ENCODE measurements at places on chromosomes 11 and 22.

DNA sequence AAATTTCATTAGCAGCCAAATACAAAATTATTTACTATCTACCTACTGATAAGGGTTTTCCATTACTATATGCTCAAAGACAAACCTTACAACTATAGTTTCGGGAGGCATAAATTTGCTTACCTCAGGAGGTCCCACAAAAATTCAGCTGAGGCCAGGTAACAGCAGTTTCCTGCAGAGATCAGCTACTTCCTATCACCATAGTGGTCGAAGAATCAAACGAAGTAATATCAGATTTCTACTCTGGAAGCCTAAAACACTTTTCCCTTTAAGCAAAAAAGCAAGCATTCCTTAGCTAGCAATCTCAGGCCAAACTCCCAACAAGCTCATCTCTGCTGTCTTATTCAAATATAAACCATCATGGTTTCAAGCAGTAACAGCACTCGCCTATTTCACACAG, 3.1 kb downstream of the NAP1L4 start:
- DNase-seq = no peak

DNA sequence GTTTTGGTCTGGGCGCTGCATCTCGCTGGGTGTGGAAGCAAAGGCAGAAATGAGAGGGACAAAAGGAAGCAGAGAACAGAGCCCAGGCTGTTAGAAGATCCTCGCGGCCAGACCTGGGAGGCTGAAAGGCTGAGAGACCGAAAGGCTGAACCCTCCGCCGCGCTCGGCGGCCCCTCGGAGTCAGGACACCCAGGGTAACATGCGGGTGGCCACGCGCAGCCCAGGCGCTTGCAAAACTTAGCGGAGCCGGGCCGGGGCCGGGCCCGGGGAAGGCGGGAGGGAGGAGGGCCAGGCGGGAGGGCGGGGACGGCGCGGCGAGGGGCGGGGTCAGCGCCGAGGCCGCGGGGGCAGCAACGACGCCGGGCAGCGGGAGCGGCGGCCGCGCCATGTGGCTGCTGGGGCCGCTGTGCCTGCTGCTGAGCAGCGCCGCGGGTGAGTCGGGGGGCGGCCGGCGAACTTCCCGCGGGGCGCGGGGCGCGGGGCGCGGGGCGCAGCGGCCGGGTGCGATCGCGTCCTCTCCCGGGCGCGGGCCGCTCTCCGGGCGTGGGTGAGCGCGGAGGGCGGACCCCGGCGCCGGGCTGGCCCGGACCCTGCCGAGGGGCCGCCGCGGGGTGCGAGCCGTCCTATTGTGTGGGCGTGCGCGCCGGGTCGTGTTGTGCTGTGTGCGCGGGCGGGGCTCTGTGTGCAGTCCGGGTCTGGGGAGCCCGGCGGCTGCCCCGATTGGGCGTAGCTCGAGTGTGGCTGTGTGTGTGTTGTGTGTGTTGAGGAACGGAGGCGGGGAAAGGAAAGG, at the start of gene LDLRAD3:
TSS of gene LDLRAD3 (plus strand) at position 350 of the 790 bp plus-strand sequence. CDS start at position 387, 37 bp downstream.
- DNase-seq = no peak

- no peak for DNase-seq
Observed at GRCh38 chr22:48605856-48606481, 1221.7 kb downstream of the BRD1 start.

DNA sequence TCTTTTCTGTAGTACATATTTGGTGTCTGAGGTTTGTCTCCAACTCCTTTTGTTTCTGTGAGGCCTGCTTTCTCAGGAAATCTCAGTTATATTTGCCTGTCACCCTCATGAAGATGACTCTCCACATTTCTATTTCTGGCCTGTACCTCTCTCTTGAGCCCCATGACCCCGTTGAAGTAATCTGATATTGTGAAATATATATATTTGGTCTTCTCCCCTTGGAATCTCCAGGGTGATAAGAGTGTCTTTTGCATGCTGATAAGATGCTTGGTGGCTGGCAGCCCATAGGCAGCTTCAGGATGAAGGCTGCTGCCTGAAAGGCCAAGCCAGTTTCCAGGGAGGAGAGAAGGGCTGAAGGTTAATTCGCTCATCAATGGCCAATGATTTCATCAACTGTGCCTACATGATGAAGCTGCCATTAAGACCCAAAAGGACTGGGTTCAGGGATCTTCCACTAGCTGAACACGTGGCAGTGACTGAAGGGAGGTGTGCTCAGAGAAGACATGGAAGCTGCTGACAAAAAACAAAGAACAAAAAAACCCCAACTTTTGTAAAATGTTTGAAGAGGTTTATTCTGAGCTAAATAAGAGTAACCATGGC, 67.4 kb downstream of the MICAL2 start:
- DNase-seq = no peak

DNA sequence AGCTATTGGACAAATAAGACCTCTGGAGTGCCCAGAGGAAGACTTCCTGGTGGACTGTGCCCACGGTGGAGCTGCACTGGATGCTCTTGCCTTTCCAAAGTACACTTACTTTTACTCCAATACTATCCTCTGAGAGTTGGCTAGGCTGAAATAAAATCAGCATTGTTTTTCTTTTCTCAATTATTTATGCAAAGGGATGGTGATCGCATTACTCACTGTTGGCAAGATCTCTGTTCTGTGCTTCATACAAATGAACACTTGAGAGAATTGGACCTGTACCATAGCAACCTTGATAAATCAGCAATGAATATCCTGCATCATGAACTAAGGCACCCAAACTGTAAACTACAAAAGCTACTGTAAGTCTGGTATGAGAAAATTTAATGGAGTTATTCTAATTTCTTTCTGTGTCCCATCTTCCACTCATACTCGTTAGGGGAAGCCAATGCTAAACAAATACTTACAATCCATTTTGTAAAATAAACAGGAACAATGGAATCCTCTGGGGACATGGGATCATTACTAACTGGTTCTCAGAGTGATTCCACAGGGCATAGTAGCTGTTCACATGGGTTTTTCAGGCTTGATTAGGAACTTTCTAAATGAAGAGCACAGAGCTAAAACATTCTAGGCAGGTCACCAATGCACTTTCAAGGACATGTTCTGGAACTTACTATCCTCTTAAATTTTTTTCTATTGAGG, 26.3 kb downstream of the NLRP14 start:
- DNase-seq = no peak

DNA sequence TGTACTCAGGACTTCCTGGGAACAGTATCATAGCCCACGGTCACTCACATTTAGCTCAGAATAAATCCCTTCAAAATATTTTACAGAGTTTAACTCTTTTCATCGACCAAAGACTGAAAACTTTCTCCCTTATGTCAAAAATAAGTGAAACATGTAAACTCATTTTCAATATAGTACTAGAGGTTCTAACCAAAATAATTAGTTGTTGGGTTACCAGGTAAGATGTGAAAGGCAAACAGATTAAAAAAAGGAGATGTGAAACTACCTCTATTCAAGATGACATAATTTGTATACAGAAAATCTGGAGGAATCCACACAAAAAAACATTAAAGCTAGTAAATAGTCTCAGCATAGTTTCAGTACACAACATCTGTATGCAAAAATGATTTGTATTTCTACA, 20.3 kb downstream of the XKR3 start:
- DNase-seq = no peak

DNA sequence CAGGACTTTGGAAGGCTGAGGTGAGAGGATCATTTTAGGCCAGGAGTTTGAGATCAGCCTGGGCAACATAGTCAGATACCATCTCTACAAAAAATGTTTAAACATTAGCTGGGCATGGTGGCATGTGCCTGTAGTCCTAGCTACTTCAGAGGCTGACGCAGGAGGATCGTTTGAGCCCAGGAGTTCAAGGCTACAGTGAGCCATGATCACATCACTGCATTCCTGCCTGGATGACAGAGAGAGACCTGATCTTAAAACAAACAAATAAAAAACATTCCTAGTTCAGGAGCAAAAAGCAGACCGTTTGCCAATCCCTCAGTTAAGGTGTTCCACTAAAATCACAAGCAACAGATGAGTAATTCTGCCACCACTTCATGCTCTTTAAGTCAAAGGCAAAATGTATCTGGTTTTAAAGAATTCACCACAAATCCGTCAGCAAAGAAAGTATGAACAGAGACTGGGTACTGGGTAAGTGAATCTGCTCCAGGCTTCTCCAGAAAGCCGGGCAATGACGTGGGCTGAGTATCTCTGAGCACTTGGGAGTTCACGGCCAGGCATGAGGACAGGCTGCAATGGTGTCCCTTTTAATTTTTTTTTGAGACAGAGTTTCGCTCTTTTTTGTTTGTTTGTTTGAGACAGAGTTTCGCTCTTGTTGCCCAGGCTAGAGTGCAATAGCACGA, 19.5 kb downstream of the CLTCL1 start:
- peak; percentile 72 for DNase-seq

DNA sequence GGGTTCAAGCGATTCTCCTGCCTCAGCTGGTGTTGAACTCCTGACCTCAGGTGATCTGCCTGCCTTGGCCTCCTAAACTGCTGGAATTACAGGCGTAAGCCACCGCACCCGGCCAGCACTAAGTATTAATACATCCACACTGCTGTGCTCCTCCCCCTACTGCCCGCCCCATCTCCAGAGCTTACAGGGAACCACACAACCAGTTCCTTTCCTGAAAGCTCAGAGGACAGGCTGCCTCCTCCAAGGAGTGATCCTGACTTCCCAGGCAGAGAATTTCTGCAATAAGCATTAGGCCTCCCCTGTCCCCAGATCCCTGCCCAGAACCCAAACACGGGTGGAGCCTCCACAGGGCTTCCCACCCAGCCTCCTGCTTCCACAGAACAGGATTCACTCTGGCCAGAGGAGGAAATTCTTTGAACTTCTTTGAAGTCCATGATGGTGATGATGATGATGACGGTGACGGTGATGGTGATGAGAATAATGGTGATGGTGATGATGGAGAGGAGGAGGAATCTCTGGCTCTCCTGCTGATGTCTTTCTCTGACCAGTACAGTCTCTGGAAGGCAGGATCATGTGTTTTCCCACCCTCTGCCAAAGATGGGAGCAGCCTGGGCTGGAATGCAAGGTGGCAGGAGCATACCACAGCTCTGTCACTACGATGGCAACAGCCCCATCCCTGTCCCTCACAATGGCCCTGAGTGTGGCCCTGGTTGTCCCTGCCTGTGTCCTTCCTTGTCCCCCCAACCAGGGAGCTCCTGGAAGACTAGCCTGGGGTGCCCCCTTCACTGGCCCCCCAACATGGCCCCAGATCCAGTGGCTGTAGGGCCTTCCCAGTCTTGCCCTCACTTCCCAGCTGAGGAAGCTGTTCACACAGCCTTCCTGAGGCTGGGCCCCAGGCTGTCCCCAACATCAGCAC, 33.5 kb upstream of the CSNK1E start:
- DNase-seq = peak; percentile 62

DNA sequence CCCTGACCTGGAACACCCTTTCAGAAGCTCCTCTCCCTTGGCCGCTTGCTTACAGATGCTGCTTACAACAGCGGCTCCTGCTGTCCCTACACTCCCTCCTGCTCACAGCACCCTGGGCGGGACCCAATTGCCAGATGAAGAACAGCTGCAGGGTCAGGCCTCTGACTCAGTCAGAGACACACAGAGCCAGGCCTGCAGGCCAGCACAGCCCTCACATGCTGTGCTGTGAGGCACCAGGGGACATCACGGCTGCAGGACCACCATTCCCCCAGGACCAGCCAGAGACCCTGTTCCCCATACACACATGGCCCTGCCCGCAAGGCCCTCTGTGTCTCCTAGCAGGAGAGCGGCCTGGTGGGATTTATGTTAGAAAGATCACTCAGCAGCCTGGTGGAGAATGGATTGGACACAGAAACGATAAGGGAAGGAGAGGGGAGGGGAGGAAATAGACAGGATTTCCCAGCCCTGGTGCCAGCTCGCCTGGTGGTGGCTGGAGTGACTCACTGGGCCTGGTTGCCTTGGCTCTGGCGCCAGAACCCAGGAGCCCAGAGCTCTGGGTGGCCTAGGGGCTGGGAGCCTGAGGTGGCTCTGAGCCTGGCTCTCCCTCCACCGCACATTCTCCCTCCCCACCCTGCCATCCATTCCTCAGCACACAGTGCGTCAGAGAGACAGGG, 6.7 kb downstream of the CAPN5 start:
- DNase-seq = no peak

DNA sequence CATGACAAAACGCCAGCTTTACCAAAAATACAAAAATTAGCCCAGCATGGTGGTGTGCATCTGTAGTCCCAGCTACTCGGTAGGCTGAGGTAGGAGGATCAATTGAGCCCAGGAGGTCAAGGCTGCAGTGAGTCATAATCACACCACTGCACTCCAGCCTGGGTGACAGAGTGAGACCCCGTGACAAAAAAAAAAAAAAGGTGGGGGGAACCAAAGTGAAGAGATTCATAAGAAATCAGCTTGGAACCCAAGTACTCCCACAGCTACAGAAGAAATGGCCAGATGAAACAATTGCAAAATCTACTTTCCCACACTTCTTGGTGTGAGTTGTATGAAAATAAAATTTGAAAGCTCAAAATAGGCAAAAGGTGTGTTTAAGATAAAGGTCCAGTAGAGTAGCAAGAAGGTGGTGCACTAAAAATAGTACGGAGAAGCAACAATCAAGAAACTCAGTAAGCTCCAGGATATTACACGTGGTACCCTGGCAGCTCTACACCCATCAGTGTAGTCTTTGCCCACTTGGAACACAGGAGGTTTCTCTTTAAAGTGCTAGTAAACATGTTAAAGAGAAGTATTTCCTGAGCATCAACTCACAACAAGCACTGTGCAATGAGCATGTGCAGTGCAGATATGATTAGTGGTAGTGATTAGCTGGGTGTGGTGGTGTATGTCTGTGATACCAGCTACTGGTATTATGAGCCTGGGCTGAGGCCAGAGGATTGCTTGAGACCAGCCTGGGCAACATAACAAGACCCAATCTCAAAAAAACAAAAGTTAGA, 5.3 kb downstream of the HARBI1 start:
- DNase-seq = no peak

All from esophagus muscularis mucosa (tissue), 4 donors.